Stimulated activated memory B cell treated with anti-CD40 and anti-IgM and Interleukin-4, amounts not matched to agents 10 μg/mL and 1 μg/mL and 100 μg/mL, for 72 hours (primary cell): ENCODE measurements at places on chromosomes 3 and 15.

GRCh38 chr15:42845581-42845980 lies 75.0 kb downstream of the TTBK2 start:
- no peak for ATAC-seq

- ATAC-seq = no peak
Measured at GRCh38 chr15:70974004-70974832, 81.6 kb downstream of the LRRC49 start.

- no peak for ATAC-seq
Measured at GRCh38 chr15:57872281-57873030, 165.9 kb downstream of the POLR2M start.

DNA sequence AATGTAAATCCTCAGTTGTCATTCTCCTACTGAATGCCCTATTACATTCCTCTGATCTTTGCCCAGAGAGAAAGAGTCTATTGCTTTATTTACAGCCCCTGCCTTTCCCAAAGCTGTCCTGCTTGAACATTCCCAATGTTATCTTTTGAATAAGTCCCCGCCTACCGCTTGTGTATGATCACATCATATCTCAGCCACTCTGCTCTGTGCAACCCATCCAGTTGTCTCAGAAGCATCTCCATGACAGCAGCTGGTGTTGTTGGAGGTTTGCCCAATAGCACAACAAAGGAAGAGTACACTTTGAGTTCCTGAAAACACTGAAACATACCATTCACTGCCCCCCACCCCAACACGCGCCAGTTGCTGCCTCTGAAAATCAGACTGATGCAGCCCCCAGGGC lies 22.0 kb upstream of the FAM3D start:
- ATAC-seq = no peak

DNA sequence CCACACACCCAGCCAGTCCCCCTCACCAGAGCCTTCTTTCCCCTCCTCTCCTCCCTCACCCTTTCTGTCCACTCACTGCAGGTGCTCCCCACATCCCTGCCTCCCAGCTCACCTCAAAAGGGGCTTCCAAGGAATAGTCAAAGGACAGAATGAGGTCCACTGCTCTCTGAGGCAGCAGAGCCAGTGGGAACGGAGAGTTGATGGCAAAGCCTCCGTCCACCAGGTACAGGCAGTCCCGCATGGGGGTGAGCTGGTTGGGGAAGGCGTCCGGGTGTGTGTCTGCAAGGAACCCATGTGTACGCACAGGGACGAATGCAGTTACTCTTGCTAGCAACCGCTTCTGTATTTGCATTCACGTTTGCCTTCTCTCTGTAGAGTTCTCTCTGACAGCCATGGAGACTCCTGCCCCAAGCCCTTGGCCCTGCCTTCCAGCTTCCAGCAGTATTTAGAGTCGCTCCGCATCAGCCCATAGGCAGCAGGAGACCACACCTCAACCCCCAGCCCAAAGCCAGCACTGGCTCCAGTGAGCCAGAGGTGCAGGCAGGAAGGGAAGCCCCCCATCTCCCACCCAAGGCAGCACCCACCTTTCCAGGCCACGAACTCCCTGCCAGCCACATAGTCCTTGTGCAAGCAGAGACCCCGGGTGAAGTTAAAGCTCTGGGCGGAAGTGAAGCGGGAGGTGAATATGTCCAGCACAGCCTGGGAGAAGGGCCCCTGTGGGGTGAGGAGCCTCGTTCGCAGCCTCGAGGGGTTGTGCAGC lies 12.4 kb downstream of the PLA2G4F start:
- no peak for ATAC-seq
